ENCODE measurements at places on chromosomes 13 and 19. TPM values are rescaled to one million over a fixed set of nuclear protein-coding genes. Genes with fewer than 3 reads are reported as not detected.

GRCh38 chr13:61778531-61778930, 362.9 kb upstream of the PCDH20 start:
- no peak for ATAC-seq

DNA sequence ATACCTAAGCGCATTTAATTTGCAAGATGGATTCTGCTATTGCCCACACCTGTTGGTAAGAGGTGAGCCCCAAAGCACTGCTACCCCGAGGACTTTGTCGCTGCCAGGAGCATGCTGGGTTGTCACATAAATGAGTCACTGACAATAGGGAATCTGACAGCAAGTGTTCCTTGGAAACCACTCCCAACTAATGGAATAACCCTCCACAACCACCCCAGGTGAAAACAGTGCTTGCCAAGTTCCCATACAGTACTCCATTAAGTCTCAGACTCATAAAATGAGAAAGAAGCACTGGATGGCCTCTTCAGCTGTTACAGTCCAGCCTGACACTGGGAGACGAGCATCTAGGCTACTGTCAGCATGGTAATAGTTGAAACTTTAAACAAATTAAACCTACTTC, 108.6 kb downstream of the EFNB2 start:
- no peak for ATAC-seq

DNA sequence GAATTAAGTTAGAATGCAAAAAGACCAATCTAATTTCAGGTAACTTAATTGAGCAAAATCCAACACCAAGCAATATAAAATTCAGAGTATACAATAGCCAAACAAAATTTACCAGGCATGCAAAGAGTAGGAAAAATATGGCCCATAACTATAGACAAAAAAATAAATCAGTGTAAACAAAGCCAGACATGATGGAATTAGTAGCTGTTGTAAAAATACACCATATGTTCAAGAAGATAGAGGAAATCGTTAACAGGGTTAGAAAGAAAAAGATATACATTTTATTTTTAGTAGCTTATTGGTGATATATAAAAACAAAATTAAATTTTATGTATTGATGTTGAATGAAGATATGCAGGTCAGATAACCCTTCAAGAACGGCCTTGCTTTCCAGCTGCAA, 621.1 kb upstream of the MIR17HG start:
- ATAC-seq = no peak

- peak; percentile 33 for ATAC-seq
These were observed 61.7 kb downstream of the COLGALT1 start for GRCh38 chr19:17616961-17617806.

The FAM124A gene
- total RNA-seq = 6.0 TPM

Data from motor neuron (in vitro differentiated cells).